Stimulated activated naive CD4-positive, alpha-beta T cell treated with Interleukin-2 at 50 U/mL for 16 hours (primary cell): ENCODE measurements at places on chromosomes 3 and 15.

- no peak for DNase-seq
These were observed 90.9 kb downstream of the SEC22A start for GRCh38 chr3:123292321-123293310.

DNA sequence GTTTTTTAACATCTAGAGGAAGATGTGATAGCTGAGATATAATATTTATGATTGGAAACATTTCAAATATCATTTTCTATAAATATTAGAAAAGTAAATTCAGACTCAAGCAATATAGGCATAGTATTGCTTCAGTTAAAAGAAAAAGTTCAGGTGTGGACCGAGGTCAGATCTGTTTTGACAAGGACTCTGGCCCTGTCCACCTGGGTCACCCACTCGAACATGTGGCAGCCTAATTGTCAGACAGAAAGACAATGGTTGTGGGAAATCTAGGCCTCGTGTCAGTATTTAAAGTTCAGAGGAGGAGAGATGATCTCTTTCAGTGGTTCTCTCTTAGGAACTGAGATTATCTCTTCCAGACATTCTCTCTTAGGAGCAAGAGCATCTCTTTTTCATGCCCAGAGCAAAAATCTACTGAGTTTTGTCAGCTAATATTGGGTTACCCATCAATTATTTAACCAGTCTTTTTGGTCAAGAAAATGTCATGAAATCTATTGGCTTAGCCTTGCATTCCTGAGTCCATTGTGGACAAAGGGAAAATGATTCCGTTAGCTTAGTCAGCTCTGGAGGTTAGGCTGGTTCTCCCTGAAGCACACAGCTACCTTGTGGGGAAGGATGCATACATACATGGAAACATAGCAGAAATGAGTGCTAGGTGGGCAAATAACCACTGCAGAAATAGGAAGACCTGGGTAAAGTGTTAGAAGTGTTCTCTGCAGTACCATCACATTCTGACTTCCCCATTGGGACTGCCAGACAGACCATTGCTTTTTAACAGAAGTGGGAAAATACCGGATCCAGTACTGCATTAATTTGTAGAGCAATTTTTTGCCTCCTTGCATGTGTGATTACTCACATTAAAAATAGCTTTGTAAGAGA is 343.3 kb downstream of the GRM7 start:
- DNase-seq = no peak

DNA sequence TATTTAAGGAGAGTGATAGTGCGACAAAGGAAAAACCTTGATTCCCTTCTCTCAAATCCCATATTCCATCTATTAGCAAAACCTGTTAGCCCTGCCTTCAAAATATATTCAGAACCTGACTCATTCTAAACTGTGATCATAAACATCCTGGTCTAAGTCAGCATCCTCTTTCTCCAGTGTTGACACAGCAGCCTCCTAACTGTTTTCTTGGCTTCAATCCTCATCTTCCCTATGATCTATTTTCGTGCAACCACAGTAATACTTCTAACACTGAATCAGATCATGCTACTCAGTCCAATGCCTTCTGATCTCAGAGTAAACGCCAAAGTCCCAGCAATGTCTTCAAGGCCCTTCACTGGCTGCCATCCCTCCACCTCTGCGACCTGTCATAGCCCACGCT is 785.1 kb downstream of the EDEM1 start:
- no peak for DNase-seq

DNA sequence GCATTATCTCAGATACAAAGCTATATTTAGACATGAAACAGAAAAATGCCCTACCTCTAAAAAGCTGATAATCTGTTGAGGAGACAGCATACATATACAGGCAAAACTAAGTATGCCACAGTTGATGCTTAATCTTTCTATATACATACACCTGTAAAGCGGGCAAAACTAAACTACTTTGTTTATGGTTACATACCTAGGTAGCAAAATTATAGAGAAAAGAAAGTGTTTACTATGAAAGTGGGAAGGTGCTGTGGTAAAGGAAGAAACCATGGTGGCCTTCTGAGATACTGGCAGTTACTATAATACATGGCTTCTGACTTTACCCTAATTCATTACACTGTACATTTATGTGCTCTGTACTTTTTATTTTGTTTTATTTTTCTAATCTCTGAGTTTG is 36.0 kb upstream of the NR1I2 start:
- DNase-seq = no peak

DNA sequence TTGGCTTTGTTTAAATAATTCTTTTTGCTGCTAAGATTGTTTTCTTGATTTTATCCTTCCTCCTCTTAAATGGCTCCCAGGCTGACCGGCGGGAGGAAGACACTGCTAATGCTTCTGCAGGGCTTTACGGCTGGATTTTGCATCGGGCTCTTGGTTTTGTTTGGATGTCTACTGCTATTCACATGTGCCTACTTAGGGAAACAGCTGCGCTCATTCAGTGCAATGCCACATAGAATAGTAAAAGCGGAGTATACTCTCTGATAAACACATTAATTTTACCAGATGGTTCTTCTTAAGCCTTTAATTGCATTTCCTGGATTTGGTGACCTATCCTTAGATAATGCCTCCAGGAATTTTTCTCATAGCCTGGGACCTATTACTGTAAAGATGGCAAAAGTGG is 146.6 kb downstream of the THSD4 start:
- DNase-seq = no peak

DNA sequence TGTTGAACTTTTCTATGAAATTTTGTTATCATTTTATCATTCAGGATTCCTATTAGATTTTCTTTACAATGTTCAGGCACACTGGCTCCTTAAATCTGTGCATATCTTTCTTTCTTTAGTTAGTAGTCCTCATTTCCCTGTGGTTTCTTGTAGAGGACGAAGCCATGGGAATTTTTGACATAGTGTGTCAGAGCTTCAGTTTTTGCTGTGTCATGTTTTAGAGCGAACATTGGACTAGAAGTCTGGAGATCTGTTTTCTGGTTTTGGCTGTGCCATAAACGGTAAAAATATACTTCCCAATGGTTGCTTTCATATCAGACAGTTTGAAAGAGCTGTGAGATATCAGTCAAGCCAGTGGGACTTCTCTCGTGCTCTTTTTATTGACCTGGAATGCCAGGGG is 105.2 kb downstream of the CHCHD4 start:
- DNase-seq = no peak

DNA sequence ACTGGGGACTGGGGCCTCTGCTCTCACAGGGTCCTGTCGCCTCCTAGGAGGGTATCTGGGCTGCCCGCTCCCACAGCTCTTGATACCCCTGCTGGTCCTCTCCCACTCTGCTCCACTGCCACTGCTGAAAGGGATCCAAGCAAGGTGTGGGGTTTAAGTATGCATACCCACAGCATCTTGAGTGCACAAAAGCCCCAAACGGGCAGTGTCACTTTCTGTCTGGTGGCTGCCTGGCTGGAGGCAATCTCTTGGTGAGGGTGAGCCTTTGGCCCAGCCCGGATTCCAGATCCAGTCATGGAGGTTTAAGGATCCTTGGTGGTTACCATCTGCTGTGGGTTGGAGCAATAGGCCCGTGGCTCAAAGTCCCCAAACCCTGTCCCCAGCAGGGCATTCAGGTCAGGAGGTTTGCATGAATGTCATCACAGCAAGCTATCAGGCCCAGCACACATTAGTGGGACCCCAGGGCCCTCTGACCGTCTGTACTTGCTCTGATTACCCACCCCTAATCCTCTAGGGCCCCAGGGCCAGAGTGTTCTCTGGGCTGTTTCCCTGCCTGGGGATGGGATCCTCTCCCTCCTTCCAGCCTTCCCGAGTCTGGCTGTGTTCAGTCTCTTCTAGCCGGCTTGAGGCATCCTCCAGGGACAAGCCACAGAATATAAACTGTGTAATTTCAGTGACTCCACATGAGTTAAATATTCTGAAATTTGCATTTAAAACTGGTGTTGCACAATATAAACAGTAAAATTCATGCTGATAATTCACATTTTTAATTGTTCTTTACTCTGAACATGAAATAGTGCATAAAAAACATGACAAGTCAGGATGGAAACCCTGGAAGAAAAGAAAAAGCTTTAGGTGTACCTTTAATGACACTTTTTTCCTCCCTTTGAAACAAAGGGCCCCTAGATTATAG is 4.9 kb upstream of the TJP1 start:
- no peak for DNase-seq

- no peak for DNase-seq
These were observed 389.1 kb upstream of the RARB start for GRCh38 chr3:25038922-25039321.

- no peak for DNase-seq
These were observed 36.2 kb upstream of the MGLL start for GRCh38 chr3:127858521-127858920.

DNA sequence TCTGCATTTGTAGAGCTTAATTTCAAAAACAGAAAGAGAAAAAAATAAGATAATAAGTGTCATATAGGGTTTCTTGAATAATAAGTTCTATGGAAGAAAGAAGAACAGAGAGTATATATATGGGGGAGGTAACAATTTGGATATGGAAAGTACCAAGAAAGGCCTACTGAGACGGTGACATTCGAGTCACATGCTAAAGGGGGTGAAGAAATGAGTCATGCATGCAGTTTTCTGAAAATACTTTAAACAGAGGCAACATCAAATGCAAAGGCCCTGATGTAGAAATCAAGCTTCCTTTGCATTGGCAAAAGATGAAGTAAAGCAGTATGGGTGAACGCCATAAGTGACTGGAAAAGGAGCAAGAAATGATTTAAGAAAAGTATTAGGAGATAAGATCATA is 371.6 kb upstream of the ZNF385D start:
- no peak for DNase-seq

- no peak for DNase-seq
These were observed 1.3 kb upstream of the PLA1A start for GRCh38 chr3:119596398-119596797.

DNA sequence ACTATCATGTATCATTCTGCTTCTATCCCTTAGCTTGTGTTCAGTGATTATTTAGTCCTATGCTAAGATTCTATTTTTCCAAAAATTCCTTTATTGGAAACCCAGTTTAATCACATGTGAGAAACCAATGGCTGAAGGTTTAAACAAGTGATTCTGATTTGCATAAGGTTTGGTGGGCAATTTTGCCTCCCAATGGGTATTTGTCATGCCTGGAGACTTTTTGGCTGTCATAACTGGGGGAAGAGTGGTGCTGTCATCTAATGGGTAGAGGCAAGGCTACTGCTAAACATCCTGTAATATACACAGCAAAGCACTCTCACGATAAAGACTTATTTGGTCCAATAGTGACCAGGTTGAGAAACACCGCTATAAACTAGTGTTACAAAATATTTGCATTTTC is 148.7 kb downstream of the ALCAM start:
- no peak for DNase-seq

DNA sequence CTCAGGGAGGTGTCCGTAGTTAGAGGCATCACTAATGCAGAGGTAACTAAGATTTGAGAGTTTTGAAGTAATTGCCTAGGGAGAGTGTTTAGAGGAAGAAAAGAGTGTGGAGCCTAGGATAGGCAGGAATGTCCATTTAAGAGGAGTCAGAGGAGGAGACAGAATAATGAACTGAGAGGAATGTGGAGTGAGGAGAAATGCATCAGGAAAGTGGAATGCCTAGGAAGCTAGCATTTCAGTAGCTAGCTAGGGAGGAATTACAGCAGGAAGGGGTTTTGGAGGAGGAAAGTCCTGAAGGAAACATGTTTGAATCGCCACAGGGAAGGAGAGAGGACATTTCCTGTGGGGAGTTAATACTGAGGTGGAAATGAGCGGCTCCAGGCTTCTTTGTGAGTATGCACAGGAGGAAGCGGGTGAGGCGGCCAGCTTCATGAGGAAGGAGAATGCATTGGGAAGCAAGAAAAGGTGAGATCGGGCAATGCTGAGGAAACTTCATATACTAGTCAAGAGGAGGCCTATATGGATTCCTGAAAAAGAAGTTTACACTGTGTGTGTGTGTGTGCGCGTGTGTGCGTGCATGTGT is 154.3 kb downstream of the TMEM108 start:
- no peak for DNase-seq

- no peak for DNase-seq
These were observed 92.2 kb upstream of the TNFAIP8L3 start for GRCh38 chr15:51186891-51187290.

- DNase-seq = no peak
These were observed 254.4 kb upstream of the THBS1 start for GRCh38 chr15:39326306-39326975.

DNA sequence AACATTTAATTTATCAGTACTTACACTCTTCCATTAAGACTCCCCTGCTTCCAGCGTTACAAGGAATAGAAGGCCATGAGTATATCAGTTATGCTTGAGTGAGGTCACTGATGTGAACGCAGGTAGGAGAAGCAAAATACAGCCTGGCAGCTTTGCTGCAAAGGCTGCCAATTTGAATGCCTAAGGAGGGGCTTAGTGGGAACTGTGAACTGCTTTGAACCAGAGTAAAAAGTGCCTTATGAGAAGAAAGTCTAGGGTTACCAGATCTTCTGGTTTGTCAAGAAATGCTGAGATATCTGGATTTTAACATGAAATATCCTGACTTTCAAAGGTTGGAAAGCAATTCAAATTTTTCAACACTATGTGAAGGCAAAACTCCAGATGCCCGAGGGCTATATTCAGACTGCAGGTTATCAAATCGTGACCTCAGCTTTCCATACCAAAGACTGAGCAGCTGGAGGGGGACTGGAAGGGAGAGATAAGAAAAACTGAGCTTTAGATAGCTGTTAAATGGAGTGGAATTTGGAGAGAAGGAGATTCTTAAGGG is 446.3 kb upstream of the NECTIN3 start:
- DNase-seq = no peak

- no peak for DNase-seq
These were observed 88.8 kb downstream of the SENP7 start for GRCh38 chr3:101423984-101424888.

GRCh38 chr15:73899197-73900094 is 26.1 kb downstream of the TBC1D21 start:
- no peak for DNase-seq

DNA sequence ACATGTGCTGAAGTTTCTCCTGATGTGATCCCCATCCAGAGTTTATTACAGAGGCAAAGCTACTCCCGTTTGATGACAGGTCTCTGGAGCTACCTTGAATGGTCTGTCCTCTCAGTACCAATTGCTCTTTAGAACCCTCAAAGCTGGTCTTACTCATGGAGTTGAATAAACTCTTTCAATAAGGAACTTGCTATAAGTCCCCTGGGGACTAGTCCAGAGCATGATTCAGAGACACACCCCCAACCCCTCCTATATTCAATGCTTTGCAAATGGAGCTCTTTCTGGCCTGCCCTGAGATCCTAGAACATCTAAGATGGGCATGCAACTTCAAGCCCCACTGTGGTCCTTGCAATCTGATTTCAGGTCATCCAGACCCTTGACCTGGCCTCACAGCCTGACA is 23.9 kb upstream of the TPM1 start:
- DNase-seq = no peak

DNA sequence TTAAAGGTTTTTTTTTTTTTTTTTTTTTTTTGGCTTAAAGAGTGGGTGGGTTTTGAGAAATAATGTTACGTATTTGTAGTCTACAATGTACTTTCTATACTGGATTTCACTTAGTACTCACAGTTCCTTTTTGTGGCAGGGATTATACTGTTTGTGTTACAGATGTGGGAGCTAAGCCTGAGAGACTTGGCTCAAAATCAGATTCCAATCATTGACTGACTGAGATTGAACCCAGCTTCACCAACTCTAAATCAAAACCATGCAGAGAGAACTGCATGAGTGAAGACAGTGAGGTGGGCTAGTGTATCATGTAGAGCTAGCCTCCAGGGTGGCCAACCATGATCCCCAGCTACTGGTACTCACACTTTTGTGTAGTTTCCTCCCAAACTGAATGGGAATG is 68.0 kb downstream of the TMEM108 start:
- no peak for DNase-seq
